Coronary artery (tissue), 2 donors: ENCODE measurements at places on chromosomes 2 and 18.

DNA sequence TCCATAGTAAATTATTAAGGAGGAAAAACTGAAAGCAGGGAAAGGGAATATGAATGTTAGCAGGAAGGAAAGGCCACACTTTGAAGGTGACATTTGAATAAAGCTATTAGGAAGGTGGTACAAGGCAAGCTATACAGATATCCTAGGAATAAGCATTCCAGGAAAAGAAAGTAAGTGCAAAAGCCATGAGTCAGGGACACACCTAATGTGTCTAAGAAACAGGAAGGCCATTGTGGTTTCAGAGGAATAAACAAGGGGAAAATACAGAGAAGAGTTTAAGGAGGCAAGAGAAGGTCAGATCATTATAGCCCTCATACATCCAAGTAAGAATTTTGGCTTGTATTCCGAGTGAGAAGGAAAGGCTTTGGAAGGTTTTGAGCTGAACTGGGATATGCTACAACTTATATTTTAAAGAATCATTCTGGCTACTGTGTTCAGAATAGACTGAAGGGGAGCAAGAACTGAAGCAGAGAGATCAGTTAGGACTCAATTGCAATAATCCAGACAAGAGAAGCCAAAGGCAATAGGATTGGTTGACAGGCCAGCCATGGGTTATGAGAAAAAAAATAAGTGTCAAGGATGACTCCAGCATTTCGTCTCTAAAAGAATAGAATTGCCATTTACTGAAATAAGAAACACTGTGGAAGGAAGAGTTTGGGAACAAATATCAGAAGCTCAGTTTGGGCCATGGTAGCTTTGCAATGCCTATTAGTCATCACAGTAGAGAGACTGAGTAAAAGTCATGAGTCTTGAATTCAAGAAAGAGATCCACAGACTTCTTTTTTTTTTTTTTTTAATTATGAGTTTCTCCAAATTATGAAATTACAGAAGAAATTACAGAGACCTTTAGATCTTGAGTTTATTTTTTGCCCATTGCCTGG lies 11.3 kb downstream of the RAD51AP2 start:
- DNase-seq: no peak

GRCh38 chr2:100835006-100835659 lies 15.2 kb downstream of the NPAS2 start:
- DNase-seq: no peak

DNA sequence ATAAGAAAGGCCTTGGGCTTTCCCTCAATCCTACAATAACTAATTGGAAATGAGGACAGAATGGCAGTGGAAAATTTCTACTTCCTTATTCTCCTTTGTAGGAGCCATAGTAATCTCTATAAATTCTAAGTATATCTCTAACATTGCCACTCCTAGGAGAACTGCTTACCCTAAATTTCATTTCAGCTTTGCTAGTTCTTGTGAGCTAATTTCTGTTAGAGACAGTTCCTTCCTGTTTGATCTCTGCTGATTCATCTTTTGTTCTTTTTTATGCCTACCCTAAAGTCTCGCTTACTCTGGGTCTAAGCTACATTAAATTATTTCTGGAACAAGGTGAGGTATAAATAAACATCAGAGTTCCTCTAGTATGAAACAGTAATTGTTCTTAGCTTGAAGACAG lies 25.7 kb downstream of the ABHD3 start:
- no peak for DNase-seq

DNA sequence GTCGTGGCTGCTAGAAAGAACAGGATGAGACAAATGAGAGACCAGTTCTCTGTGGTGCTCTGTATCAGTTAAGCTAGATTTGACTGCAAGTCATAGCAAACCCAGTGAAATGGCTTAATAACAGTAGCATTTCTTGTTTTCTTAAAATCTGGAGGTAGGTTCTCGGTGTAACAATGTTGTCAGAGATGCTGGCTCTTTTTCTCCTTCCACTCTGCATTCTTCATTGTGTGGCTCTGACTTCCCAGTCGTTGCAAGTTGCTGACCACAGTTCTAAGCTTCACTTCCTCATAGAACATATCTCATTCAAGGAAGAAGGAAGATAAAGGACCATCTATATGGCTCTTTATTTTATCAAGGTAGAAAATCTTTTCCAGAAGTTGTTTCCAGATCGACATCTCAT lies 7.9 kb upstream of the CKAP2L start:
- DNase-seq: no peak

- no peak for DNase-seq
Observed at GRCh38 chr2:46294176-46294836, 2.9 kb upstream of the EPAS1 start.

DNA sequence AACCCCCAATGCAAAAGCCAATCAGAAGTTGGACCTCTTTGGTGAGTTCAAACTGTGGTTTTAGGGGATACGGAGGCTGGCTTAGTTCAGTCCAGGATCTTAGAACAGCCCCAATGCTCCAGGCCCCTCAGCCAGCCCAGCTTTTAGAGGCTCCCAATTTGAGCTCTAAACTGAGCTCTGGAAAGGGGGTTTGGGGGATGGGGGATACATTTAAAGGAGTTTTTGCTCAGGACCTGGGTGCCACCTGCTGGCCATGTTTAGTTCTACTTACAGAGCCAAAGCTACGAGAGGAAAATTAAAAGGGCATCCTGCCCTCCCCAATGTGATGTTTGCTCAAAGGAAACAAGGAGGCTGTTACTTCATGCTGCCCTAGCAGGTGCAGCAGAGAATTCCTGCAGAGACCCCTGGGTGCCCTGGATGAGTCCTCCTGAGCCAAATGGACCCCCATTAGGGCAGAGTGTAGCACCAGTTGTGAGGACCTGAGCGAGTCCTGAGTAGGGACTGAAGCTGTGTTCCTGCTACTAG lies 15.9 kb upstream of the TMEM214 start:
- no peak for DNase-seq

DNA sequence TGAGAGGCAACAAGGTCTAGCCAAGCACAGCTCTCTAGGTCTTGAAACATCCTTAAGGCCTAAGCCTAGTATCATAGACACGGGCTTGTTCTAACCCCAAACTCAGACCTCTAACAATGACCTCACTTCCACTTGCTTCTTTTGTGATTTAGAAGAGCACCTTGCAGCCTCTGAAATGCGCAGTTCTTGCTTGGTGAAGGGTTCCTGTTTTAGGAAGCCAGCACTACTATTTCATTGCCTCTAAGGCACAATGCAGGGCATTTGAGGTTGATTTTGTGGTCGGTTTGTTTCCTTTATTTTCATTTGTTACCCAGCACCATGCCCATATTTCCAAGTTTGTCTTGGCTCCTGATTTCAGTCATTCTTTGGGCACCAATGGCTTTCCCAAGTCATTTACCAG lies 117.0 kb upstream of the CYP1B1 start:
- DNase-seq: no peak

GRCh38 chr18:1039421-1039820 lies 134.8 kb downstream of the ADCYAP1 start:
- no peak for DNase-seq

DNA sequence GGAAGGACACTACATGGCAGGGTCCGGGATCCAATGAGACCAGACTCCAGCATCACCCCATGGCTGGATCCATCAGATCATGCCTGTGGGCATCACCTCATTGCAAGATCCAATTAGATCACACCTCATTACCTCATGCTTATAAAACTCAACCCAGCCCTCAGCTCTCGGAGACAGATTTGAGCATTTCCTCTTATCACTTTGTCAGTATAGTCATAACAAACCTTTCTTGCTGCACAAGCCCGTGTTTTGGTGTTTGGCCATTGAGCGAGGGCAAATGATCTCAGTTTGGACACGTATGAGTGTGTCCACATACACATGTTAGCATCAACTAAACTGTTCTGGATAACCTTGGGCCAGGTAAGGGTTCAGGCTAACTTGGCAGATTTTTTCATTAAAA lies 58.8 kb downstream of the CCDC195 start:
- DNase-seq: no peak

DNA sequence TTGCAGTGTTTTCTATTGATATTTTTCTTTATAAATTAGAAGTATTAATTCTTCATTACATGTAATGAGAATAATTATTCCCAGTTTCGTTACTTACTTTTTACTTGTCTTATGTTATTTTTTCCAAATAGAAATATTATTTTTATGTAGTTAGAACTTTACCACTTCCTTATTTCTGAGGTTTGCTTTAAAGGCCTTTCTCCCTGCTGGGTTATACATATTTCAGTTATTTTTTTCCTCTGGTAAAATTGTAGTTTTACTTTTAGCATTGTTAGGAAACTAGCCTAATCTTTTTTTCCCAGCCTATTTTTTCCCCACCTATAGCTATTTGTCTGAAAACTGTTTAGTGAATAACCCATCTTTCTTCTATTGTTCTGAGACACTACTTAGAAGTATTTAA lies 17.1 kb downstream of the RNF144A start:
- no peak for DNase-seq

DNA sequence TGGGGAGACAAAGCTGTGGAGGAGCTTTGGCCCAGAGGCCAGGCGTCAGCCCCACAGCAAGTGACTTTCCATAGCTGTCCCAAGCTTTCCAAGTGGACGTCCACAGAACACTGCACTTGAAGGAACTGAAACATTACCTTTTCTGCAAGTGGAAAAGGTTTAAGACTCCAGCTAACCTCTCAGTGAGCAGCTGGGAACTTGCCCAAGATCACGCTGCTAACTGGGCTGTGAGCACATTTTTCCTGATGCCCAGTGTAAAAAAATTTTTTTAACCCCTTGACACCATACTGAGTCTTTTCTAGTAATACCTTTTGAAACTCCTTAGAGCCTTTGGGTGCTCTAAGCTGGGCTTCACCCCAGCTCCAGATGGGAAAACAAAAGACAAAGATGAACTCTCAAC lies 256.7 kb downstream of the HAUS1 start:
- no peak for DNase-seq

GRCh38 chr2:14930441-14930840 lies 297.9 kb downstream of the LRATD1 start:
- no peak for DNase-seq

GRCh38 chr2:189276277-189276676 lies 96.7 kb upstream of the COL5A2 start:
- DNase-seq: no peak

GRCh38 chr2:63058921-63059792 lies 8.5 kb downstream of the OTX1 start:
- no peak for DNase-seq

DNA sequence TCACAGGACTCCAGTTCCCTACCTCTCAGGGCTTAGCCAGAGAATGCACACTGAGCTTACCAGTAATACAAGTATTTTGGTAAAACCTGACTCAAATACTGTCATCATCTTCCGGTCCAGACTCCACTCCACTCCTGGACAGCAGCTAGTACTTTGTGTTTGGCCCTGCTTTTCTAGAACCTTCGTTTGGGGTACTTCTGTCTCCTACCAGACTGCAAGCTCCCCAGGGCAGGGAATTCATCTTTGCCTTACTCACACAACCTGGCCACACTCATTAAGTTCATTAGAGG lies 108.9 kb upstream of the CDC42EP3 start:
- DNase-seq: no peak

GRCh38 chr2:132403146-132403545 lies 13.5 kb upstream of the GPR39 start:
- DNase-seq: no peak

DNA sequence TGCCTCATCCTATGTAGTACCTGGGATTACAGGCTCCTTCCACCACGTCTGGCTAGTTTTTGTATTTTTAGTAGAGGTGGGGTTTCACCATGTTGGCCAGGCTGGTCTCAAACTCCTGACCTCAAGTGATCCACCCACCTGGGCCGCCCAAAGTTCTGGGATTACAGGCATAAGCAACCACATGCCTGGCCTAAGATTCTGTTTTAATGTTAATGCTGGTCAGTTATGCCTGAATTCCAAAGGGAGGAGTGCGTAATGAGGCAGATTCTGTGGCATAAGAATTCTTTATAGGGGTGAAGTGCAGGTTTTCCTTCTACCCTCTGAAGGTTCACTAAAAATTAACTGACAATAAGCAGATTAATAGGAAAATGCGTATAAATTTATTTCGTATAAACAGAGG lies 1343.8 kb upstream of the LRRTM1 start:
- no peak for DNase-seq

DNA sequence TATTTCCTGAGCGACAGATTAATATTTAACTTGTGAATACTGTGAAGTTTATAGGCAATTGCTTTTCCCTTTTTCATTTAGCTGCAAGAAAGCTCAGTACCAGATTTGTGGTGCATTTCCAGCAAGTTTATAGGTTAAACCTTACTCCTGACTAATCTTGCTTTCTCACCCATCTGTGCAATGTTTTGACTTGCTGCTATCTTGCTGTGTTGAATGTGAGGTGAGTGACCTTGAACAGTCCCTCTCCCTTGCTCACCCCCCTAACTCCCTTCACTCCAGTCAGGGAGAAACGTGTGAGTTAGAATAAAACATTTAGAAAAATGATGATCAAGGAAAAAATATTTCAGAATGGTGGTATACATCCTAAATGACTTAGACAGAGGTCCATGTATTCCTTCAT lies 39.8 kb upstream of the PARD3B start:
- DNase-seq: no peak

- no peak for DNase-seq
Observed at GRCh38 chr2:180840641-180841040, 139.8 kb upstream of the UBE2E3 start.
